Activated T-cell treated with anti-CD3 and anti-CD28 coated beads, Interleukin-2, amount 50 U/mL, for 4 hours (primary cell): ENCODE measurements at places on chromosomes 3 and 15.

GRCh38 chr3:28924744-28925360 is 356.0 kb upstream of the RBMS3 start:
- DNase-seq: no peak

DNA sequence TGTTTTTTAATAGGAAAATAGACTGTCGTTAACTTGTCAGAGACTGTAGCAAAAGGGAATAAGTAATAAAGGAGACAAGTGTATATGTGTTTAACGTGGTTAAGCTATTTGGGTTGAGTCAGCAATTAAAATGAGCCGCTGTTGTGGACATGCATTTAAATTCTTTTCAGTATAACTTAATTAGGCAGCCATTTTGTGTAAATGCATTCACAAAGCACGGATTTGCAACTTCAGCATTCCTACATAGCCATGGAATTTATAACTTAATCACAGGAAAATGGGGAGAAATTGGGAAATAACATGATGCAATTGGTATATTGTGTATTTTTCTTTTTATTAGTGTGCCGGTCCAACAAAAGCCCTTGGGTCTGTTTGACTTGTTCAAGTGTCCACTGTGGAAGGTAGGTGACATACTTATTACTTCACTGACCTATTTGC is 27.9 kb downstream of the USP3 start:
- no peak for DNase-seq

DNA sequence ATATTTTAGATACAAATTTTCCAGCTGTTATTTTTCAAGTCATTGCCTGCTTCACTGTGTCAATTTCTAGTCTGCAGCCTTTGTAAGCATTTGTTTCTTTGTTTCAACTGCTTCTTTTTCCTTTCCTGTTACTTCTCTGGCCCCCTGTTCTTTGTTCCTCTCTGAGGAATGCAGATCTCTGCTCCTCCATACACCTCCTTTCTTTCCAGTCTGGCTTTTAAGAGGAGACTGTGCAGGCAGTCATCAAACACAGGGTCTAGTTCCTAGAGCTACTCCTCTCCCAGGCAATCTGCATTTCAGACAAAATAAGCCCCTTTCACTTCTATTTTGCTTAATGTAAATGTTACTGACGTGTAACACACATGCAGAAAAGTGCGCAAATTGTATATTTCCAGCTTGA is 502.9 kb downstream of the PDCD6IP start:
- DNase-seq: no peak

- no peak for DNase-seq
Observed at GRCh38 chr15:68676926-68677325, 98.1 kb downstream of the CORO2B start.

DNA sequence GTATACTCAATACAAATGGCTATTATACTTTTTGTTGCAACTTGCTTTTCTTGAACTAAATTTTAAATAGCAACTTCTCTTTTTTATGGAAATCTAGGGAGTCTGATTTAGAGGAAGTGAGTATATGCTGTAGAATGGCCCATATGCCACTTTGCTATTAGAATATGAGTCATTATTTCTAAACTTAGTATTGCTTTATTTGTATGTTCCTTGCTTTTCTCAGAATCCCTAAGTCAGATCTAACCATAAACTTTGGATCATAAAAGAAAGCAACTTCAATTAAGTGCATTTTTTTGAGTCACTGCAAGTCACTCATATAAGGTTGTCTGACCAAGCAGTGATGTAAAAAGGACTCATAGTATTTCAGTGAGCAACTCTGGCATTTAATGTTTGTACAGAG is 17.5 kb upstream of the SPTSSB start:
- no peak for DNase-seq

DNA sequence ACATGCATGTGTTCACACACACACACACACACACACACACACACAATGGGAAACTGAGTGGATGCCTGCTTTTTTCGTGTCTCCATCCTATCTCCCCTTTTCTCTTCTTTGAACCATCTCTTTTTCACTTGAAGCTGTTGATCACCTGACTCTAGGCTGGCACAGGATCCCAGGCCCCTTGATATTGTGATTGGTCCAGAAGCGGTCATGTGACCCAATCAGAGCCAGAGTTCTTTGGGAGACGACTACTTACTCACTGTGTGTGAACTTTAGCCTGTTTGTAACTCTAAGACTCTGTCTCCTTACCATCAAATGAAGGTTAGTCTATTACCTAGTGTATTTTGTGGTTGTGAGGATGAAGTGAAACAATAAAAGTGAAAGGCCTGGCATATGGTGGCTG is 172.9 kb downstream of the ADAMTS9 start:
- DNase-seq: no peak

DNA sequence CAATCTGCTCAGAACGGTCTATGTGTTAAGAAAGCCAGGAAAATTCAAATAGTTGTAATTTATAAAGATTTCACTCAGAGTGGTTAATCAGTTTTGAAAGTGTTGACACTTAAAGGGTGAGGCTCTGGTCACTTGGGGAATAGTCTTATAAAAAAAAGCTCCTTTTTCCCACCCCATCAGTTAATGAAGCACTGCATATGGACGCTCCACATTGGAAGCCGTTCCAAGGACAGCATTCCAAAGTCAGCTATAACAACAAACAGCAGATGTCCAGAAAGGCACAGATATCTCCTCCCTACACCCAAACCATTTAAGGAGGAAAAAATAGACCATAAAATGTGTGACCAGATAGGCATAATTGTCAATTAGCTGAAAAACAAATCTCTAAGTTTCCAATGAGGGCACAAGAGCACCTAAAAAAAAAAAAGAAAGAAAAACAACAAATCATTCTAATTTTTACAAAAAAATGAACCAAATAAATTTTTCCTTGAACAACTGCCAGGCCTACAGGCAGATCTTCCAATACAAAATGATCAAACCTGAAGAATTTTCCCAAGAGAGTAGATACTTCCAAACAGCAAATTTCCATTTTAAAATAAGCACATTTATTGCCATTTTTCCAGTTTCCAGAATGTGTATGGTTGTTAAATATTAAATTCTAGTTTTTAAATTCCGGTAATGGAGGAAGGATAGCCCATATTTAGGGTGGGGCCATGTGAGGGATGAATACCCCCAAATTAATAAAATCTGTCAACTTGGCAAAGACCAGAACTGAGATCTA is 198.3 kb downstream of the ERC2 start:
- DNase-seq: no peak

DNA sequence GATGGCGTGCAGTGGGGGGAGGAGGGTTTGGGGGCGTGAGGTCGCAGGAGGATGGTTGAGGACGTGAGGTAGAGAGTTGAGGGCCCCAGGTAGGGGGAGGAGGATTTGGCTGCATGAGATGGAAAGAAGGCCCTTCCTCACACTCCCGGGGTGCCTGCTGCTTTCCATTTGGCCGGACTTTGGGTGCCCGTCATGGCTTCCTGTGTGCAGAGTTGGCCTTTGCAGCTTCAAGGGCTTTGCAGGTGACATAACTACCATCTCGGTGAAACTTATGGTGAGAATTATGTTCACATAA is 1.7 kb downstream of the MLF1 start:
- DNase-seq: no peak

GRCh38 chr3:170865209-170866094 is 4.5 kb downstream of the RPL22L1 start:
- no peak for DNase-seq

DNA sequence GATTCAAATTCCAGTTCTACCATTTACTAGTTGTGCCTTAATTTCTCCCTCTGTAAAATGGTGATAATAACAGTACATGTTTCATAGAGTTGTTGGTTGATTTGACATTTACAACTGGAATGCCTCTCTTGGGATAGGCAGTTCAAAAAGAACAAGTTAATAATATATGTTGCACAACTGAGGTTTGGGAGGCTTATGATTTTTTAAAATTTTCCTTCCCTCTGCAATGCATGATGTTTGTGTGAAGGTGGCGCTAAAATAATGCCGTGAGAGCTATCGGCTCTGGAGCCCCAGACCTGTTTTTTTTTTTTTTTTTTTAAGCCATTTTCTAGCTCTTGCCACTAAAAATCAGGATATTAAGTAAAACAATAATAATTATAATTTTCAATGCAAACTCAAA is 18.6 kb downstream of the DNAJB11 start:
- no peak for DNase-seq

DNA sequence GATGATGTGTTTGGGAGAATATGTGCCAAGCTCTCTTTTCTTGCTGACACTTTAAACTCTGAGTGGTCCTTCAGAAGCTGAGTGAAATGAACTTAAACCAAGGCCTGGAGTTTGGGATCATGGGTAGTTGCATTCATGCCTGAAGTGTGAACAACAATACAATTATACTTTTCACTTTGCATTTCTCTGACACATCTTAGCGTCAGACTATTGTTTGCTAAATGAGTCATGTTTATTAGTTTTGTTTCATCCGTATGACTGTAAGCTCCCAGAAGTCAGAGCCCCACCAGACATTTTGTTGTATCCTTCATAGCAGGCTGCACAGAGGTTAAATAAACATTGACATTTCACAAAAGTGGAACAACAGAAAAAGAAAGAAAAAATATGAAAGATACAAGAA is 542.6 kb downstream of the TUSC7 start:
- DNase-seq: no peak

DNA sequence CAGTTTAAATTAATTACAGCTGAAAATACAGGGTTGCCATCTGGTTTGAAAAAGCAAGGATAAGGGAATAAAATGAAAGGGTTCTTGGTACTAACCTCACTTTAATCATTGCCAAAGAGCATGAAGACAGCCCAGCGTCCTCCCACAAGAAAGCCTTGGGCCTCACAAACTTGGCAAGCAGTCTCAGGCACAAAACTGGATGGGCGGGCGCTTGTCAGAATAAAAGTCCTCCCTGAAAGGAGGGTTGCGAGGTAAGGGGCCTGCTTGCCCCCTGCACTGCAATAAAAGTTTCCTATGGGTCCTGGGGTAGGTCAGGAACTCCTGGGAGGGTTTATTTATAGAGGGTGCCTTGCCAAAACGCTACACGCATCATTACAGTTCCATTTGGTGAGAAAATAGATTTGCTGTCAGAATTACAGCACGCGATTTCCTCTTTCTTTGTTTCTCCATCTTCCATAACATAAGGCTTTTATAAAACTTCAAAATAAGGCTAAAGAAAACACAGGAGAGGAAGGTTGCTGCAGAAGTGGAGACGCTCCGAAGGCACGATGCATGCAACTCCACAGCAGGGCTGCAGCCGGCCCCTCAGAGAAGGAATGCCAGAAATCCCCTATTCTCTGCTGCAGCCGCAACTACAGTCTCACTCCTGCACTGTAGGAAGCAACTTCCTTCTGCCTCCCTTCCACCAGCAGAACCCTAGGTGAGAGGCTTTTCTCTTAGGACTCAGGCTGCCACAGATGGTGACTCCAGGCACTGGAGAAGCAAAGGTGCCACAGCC is 61.3 kb downstream of the VGLL4 start:
- DNase-seq: no peak

GRCh38 chr3:194140520-194141414 is 4.8 kb downstream of the HES1 start:
- no peak for DNase-seq

DNA sequence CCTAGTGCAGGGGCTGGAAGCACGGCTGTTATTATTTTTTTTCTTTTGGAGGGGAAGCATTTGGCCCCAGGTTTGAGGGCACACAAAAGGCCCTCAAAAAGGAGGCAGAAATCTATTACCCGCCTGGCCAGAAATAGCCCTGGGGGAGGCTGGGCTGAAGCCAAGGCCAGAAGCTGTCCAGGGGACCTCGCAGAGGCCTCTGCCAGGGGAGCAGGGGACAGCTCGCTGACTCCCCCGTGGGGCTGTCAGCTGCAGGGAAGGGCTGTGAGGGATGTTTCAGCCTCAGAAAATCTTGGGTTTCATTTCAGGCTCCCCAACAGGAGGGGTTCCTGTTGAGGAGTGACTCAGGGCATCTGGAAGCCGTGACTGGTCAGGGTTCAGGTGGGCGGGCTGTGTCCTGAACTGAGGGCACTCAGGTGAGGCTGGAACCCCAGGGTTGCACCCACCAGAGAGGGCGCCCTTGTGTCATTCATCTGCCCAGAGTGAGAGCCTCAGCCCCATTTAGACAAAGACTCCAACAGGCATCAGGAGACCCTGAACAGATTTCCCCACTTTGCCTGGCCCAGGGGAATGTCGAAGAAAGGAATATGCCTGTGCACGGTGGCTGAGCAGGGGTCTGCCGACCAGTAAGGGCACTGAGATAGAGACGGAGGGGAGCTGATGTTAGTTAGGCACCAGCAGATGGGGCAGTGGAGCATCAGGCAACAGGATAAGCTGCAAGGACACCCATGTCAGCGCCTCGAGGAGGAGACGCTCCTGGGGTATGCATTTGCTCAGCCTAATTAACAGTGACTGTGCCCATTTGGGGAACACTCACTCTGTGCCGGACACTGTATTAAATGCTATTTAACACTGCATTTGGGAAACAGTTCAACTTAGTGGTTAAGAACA is 43.5 kb upstream of the SLC6A11 start:
- no peak for DNase-seq
